ENCODE measurements at places on chromosomes 5 and 9.
A peak's percentile ranks its signal among the peaks of the same experiment; 100 is the strongest.

- no peak for DNase-seq
Observed at GRCh38 chr9:121720311-121721057, 69.0 kb downstream of the DAB2IP start.

GRCh38 chr5:74421377-74421776, 219.2 kb downstream of the ENC1 start:
- DNase-seq, result no peak

DNA sequence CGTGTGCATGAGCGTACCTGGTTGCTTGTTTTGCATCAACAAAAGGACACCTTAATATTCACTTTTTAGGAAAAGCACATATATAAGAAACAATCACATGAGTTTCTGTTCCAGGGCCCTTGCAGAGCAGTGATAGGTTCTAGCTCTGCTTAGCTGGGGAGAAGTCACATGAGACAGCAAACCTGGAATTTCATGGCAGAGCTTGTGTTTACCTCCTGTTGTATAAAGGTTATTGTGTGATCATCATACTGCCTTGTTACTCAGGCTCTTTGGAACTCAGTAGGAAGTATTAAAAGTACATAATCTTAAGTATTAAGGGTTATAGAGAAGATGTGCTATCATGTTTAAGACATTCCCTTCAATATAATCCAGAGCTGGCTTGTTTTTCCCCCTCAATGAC, 18.0 kb upstream of the VLDLR start:
- DNase-seq, result no peak

- no peak for DNase-seq
Observed at GRCh38 chr5:111584651-111585050, 72.3 kb upstream of the STARD4 start.

GRCh38 chr9:137267933-137268355, 9.6 kb upstream of the TOR4A start:
- DNase-seq, result no peak

DNA sequence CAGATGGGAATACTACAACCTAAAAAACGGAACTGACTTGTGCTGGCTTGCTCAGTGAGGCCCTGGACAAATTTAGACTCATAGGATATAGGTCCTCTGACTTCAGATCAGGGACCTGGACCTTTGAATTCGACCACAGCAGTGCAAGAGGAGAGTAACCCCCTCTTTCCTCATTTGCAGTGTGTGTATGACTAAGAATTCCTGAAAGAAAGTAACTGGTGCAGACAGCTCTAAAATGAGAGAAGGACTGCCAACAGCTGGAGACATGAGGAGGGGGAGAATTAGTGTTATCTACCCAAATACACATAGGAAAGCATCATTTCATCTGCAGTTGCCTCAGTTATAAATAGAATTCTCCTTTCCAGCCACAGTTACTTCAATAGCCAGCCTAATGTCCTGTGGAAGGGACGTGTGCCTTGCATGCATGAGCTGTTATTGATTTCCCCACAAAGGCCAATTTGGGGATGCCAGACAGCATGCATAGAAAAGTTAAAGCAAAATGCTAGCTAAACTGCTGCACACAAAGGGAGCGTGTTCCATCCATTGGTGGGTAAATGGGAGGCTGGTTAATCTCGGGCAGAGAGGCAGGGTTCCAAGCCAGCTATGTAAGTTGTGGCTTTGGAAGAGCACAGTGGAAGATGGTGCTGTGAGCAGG, 442.7 kb downstream of the CDK5RAP2 start:
- no peak for DNase-seq

DNA sequence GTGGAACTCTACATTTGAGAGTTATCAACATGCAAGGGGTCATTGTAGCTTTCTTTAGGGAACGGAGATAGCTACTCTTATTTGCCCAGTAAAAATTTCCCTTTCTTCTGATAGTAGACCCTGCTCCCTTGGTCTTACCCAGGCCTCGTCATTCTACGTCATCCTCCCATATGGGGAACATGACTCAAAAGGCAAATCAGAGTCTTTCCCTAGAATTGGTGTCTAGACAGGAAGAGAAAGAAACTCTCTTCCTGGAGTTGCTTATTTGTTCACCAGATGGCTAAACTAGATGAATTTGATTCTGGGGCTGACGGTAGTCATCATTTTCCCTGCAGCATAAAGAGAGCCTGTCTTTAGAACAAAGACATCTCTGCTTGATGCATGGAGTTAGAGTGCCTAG, 12.2 kb upstream of the SLC38A9 start:
- DNase-seq, result no peak

DNA sequence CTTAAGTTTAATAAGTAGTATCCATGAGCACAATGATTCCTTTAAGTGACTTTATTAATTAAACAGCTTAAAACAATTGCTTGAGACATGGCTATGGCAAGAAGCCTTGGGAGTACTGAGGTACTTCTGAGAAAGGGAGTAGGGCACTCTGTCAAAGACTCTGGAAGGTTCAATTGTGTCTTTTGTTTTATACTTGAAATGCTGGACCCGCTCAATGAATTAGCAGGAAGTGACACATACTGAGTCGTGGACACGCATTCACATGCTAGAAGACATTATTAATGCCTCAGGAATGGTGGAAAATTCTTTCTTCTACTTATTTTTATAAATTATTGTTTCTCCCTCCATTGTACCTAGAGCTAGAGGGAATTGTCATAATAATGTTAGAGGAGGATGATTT, 347.3 kb upstream of the ZNF608 start:
- DNase-seq, result no peak

DNA sequence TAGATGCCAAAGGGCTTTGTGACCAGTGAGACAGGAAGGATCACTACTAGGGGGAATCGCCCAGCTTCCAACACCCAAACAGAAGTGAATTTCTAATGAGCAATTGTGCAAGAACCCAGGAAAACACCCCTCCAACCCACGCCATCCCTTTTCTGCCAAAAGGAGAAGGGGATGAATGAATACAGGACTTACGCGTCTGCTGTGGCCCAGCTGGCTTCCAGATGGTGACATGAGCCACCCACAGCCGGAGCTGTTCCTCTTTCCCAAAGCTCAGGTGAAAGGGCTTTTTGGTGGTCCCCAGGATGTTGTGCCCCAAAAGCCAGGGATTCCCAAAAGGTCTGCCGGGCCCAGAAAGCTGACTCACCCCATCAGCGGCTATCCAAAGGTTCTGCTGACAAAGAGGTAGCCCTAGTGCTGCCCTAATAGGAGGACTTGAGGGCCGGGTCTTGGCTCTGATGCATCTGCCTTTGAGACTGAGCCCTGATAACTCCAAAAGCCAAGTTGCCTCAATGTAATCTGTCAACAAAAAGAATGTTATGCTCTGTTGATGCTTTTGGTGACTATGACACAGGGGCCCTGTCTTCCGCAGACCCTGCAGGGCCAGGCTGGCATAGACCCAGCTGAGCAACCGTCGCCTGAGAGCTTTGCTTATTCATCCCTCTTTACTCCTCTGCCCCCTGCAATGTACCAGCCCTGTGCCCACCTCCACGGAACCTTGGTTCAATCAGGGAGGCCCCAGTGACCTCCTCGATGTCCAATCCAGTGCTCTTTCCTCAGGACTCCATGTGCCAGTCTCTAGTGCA, 14.5 kb downstream of the GSN start:
- DNase-seq, result peak; percentile 52

DNA sequence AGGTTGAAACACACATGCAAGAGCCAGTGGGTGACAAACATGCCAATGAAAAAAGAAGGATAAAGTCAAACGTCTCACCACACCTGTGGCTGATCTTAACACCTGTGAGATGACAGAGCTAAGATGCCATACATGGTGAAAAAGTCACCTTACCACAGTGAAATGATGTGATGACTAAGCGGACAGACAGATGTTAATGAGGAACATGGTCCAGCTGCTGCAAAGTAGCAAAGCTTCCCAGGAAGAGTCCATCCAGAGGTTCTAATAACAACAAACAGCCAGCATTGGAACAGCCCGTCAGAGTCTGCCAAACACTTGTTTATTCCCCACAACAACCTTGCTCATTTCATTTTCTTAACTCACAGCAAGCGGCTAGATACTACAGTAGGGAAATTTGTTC, 1.9 kb downstream of the KIAA1191 start:
- no peak for DNase-seq

DNA sequence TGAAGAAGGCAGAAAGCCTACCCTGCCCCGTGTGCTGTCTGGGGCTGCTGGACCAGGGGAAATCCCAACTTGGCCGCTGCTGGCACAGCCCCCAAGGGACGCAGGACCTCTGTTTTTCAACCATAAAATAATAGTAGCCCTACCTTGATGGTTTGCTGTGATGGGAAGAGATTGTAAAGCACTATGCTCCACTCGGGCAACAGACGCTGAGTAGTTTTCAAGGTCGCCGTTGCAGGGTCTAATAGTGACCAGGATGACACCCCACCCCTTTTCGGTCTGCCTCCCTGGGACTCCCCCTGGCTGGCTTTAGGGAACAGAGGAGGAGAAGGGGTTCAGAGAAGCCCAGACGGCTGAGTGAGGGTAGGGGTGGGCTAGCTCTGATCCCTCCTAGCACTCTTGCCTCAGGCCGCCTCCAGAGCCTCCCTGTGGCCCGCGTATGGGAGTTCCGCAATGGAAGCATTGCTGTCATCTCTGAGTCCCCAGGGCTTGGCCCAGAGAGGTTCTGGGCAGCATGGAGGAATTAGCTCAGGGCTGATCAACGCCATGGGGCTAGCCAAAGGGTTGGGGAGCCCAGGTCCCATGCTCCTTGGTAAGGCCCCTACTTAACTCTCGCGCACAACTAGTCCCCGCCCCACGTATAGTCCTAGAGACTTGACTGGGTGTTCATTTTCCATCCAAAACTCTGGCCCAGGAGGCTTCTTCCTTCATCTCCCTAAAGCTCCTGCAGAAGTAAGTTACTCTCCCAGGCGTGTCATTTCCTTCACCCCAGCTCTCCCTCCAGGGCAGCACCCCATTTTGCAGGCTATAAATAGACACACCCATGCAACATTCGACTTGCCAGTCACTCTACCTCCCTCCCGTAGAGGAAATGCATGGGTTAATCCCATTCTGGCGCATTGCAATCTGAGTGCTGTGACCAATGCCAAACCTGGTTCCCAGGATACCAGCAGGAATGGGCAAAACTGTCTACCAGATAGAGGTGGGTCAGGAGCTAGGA, 1.1 kb upstream of the IRF1 start:
- DNase-seq, result no peak

GRCh38 chr5:32928761-32929160, 217.6 kb downstream of the NPR3 start:
- no peak for DNase-seq

Measured in hematopoietic multipotent progenitor cell treated with erythropoietin and hydrocortisone succinate and interleukin-3 and kit ligand, for 6 days (in vitro differentiated cells).